ENCODE measurements at places on chromosomes 6 and 20. TPM values are rescaled to one million over a fixed set of nuclear protein-coding genes. Genes with fewer than 3 reads are reported as not detected.

SNX5 gene
- total RNA-seq: 146 TPM

TMEM244 gene
- not detected for total RNA-seq

ABHD16B gene
- total RNA-seq: not detected

SESN1 gene
- total RNA-seq: 20.5 TPM

SLC24A3 gene
- 0.36 TPM for total RNA-seq

SLC4A11 gene
- total RNA-seq: 4.1 TPM

DOK5 gene
- total RNA-seq: not detected

LAMA5 gene
- 50.9 TPM for total RNA-seq

TNFRSF6B gene
- total RNA-seq: 5.5 TPM

OR2B6 gene
- total RNA-seq: not detected

SLC35D3 gene
- not detected for total RNA-seq

ELOVL2 gene
- under 0.01 TPM for total RNA-seq

NKX2-2 gene
- total RNA-seq: not detected

LY6G6F gene
- total RNA-seq: not detected

ACSS1 gene
- total RNA-seq: 3.7 TPM

MLN gene
- total RNA-seq: not detected

CGA gene
- total RNA-seq: not detected

CTCFL gene
- not detected for total RNA-seq

F13A1 gene
- total RNA-seq: not detected

MOG gene
- total RNA-seq: not detected

PKIB gene
- 3.3 TPM for total RNA-seq

CTAGE9 gene
- not detected for total RNA-seq

SLC23A2 gene
- 8.2 TPM for total RNA-seq

PROKR2 gene
- total RNA-seq: not detected

ASIP gene
- total RNA-seq: not detected

ECT2L gene
- 0.34 TPM for total RNA-seq

EPB41L1 gene
- 16.7 TPM for total RNA-seq

PRSS35 gene
- not detected for total RNA-seq

PDE7B gene
- 0.14 TPM for total RNA-seq

NSFL1C gene
- total RNA-seq: 39.6 TPM

CRYBG1 gene
- total RNA-seq: 58.4 TPM

PFDN4 gene
- total RNA-seq: 71.2 TPM

C20orf144 gene
- total RNA-seq: under 0.01 TPM

MUC21 gene
- not detected for total RNA-seq

KCNQ5 gene
- 3.0 TPM for total RNA-seq

GSTA2 gene
- total RNA-seq: not detected

LPA gene
- not detected for total RNA-seq

GHRH gene
- not detected for total RNA-seq

WFDC10B gene
- total RNA-seq: not detected

HCRTR2 gene
- not detected for total RNA-seq

Data from nasal cavity respiratory epithelium epithelial cell of viscerocranial mucosa (primary cell).